Hematopoietic multipotent progenitor cell (in vitro differentiated cells): ENCODE measurements at places on chromosomes 1 and 21. TPM values are rescaled to one million over a fixed set of nuclear protein-coding genes. Genes with fewer than 3 reads are reported as not detected.

DNA sequence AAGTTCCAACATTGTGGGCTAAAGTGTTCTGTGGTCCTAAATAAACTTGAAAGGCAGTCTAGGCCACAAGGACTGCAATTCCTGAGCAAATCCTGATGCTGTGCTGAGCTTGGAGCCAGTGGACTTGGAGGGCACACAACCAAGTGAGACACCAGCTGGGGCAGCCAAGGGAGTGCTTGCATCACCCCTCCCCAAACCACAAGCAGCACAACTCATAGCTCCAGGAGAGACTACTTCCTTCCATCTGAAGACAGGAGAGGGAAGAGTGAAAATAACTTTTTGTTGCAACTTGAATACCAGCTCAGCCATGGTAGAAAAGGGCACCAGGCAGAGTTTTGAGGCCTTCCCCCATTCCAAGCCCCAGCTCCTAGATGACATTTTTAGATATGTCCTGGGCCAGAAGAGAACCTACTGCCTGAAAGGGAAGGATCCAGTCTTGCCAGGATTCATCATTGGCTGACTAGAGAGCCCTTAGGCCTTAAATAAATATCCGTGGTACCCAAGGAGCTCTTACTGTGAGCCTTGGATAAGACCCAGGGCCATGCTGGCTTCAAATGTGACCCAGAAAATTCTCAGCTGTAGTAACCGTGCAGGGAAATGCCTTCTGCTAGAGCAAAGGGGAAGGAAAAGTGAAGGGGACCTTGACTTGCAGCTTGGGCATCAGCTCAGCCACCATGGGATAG, 35.4 kb upstream of the LRRC8B start:
- DNase-seq: peak; percentile 61

- DNase-seq: no peak
These were observed 118.7 kb downstream of the KCNK2 start for GRCh38 chr1:215201283-215201682.

- no peak for DNase-seq
These were observed 38.4 kb upstream of the SPAG17 start for GRCh38 chr1:118223426-118223825.

GRCh38 chr1:231666937-231667608, 40.5 kb downstream of the DISC1 start:
- no peak for DNase-seq

- DNase-seq: no peak
These were observed 29.7 kb downstream of the CHODL start for GRCh38 chr21:18274370-18274769.

GRCh38 chr1:70509996-70510876, 99.2 kb downstream of the CTH start:
- peak; percentile 75 for DNase-seq

DNA sequence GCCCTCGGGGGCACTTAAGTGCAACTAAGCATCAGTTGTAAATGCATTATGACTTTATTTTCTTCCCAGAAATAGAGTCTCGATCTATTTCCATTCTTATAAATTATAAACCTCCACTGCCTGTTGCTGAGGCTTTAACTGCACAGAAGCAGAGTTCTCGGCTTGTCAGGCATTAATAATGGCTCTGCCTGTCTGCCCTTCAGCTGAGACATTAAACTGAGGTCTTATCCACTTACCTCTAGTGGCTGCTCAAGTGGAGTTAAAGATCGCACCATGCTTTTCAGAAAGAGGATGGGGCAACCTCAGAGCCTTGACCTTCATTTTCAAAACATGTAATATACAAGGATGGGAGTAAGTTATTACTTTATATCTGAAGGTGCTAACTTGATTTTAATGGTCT, 597.6 kb upstream of the PRMT6 start:
- no peak for DNase-seq

GRCh38 chr1:10721381-10722321, 74.8 kb downstream of the CASZ1 start:
- DNase-seq: no peak

DNA sequence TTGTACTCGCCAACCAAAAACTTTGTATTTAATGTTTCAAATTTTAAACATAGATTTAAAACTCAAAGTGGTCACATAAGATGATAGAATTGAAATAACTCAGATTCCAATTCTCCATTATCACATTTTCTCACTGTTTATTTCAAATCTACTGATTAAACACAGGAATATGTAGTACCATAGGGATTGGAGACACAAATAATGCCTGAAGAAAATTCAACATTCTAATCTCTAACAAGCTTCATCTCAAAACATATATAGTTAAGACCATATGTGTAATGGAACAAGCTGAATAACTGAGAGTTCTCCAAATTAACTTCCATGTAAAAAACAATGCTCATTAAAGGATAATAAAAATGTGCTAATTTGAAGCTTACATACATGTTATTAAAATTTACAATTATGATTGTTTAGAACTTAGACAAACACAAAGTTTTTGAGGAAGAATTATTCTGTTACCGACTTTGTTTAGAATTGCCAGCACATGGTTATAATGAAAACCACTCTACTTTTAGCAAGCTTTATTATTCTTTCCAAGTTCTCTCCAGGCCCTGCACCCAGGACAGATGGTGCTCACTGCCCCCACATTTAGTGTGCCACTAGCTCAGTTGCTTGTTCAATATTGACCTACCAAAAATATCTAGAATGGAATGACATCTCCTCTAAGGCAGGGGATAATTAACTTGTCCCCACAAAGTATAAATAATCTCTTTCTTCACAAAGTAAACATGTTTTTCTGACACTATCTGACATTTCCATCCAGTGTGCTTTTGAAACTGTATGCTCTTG, 467.2 kb downstream of the TTLL7 start:
- DNase-seq: no peak

- DNase-seq: no peak
These were observed 148.6 kb downstream of the SYF2 start for GRCh38 chr1:25083481-25084345.

GRCh38 chr1:27936370-27936769, 1.6 kb downstream of the SMPDL3B start:
- no peak for DNase-seq

DNA sequence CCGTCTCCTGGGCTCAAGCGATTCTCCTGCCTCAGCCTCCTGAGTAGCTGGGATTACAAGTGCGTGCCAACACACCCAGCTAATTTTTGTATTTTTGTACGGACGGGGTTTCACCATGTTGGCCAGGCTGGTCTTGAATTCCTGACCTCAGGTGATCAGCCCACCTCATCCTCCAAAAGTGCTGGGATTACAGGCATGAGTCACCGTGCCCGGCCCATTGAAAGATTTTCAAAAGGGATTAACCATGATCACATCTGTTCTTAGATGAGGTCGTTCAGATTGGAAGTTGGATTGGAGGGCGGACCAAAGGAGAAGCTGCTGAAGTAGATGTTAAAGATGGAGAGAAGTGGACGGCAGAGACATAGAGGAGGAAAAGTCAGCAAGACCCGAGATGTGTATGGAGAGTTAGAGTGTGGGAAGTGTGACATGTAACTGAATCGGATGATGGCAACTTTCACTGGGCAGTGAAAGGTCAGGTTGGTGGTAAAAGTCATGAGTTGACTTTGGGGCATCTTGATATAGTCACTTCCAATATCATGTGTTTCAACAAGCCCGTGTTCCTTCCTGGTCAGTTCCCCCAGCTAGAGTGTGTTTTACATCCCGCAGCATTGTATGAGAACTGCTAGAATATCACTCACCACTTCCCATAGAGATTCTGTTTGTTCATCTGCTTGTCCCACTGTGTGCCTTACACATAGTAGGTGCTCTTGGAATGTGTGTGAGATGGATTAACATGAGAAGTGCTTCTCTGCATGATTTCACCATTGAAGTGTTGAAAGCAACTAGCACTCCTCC, 54.4 kb upstream of the TINAGL1 start:
- no peak for DNase-seq

- DNase-seq: no peak
These were observed 38.9 kb upstream of the MRPS6 start for GRCh38 chr21:34034369-34035014.

- DNase-seq: no peak
These were observed 72.5 kb downstream of the ANGPTL1 start for GRCh38 chr1:178798232-178798861.

GRCh38 chr1:208597571-208597970, 353.4 kb upstream of the PLXNA2 start:
- no peak for DNase-seq

DNA sequence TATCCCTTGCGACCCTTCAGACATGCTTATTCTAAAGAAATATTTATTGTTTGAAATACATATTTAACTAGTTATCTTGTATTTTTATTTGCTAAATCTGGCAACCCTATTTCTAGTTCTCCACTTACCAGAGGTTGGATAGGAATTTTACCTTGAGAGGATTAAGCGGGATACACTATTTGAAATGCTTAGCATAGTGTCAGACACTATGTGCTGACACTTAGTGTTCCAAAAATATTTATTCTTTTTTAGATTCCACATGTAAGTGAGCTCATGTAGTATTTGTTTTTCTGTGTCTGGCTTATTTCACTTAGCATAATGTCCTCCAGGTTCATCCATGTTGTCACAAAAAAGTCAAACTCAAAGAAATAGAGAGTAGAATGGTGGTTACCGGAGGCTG, 78.7 kb downstream of the NTMT2 start:
- no peak for DNase-seq

DNA sequence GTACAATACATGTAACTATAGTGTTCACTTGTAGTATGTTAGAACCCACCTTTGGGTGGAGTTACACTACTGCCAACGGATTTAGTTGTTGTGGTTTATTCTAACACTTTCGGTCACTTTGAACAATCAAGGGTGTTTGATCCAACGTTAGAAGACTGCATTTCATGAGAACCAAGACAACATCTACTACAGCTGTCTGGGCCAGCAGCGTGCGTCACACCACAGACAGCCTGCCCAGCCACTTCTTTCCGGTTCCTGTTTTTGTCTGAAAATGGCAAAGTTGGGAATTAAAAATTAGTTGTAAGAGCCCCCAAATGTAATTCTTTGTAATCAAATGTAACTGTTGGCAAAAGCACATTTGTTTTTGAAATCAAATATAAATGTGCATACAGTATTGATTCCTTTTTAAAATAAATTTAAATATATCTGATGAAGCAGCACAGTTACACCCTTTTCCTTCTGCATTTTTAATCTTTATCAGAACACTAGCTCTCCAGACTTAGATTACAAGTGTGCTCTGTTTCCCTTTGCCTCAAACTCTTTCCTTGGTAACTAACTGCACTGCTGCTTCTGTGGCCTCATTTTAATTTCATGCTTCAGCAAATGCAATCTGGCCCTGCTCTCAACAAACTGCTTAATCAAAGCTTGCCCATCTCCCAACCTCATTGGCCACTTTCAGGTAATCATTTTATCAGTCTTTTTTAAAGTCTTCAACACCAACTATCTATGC, 86.6 kb upstream of the DPH5 start:
- DNase-seq: peak; percentile 90

- DNase-seq: no peak
These were observed 61.7 kb downstream of the SAMSN1 start for GRCh38 chr21:14484188-14485009.

- DNase-seq: no peak
These were observed 690.4 kb downstream of the USP25 start for GRCh38 chr21:16420031-16420724.

GRCh38 chr1:17696417-17697301, 58.5 kb upstream of the ACTL8 start:
- no peak for DNase-seq

GRCh38 chr1:235843461-235843961, 23.2 kb downstream of the LYST start:
- DNase-seq: no peak

DNA sequence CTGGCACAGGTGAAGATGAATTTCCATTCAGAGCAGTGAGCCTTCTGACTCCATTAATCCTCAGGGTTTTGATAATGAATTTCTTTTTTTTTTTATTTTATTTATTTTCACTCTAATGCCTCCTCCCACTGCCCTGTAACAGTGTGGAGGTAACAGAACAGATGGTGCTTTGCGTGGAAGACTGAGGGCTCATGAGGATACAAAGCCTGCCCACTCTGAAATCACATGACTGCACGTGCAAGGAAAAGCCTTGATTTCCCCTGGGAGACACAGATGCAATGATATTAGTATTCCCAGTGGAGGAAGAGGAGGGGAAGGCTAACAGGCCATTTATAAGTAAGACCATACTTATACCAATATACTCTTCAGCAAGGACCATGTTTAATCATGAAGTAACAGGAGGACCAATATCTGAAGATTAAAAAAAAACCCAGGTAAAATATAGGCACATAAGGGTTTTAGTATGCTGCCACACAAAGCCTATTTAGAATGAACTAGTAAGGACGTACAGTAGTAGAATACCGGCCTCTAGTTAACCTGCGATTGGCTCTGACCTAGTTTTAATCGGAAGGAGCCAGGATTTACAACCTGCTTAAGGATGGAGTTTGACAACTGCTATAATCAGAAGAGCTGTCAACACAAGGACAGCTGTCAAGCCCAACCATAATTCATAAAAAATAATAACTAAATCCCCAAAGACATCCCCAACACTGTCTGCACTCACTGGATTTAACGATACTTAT, 69.6 kb downstream of the LHX4 start:
- no peak for DNase-seq

- DNase-seq: no peak
These were observed 62.6 kb upstream of the DENND1B start for GRCh38 chr1:197837911-197838310.

GRCh38 chr1:180425952-180426351, 76.4 kb downstream of the ACBD6 start:
- DNase-seq: no peak

- DNase-seq: no peak
These were observed 4.4 kb downstream of the ACBD3 start for GRCh38 chr1:226181996-226182714.

GRCh38 chr1:30753660-30754123, 3.9 kb downstream of the LAPTM5 start:
- DNase-seq: no peak

DNA sequence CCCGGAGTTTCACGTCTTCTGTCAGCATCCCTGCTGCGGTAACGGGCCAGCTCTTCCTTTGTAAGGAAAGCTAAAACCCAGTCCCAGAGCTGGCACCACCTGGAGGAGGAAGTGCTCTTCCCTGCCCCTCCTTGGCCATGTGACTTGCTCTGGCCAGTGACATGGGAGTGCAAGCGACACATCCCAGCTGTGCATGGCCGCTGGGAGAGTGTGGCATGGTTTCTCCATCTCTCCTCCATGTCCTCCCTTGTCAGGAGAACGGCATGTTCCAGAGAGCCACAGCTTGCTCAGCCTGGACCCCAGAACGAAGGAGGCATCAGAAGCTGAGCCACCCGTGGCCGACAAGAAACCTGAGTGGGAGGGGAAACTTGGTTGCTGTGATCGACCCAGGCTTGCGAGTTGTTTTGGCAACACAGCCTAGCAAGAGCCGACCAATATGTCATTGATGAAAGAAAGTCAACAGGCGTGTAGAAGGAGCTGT, 2.7 kb upstream of the PRXL2B start:
- DNase-seq: no peak

- no peak for DNase-seq
These were observed 182.0 kb downstream of the PLA2G4A start for GRCh38 chr1:187010571-187011309.

The CFHR2 gene
- not detected for total RNA-seq

The F3 gene
- 0.27 TPM for total RNA-seq

The GJC2 gene
- total RNA-seq: 12.7 TPM

The HSPA6 gene
- total RNA-seq: 0.54 TPM

The APCS gene
- total RNA-seq: not detected

The GPR3 gene
- total RNA-seq: 4.3 TPM

The CLDN17 gene
- not detected for total RNA-seq

The PCNT gene
- total RNA-seq: 36.9 TPM

The IGSF5 gene
- total RNA-seq: not detected

The EFNA1 gene
- 21.3 TPM for total RNA-seq

The OR2T6 gene
- total RNA-seq: under 0.01 TPM

The LIX1L gene
- 17.8 TPM for total RNA-seq

The SPRR2F gene
- total RNA-seq: not detected
